Stimulated activated CD8-positive, alpha-beta memory T cell treated with anti-CD3 and anti-CD28 coated beads, Interleukin-7, amount 100 ng/mL, for 48 hours (primary cell): ENCODE measurements at places on chromosomes 5 and 9.

DNA sequence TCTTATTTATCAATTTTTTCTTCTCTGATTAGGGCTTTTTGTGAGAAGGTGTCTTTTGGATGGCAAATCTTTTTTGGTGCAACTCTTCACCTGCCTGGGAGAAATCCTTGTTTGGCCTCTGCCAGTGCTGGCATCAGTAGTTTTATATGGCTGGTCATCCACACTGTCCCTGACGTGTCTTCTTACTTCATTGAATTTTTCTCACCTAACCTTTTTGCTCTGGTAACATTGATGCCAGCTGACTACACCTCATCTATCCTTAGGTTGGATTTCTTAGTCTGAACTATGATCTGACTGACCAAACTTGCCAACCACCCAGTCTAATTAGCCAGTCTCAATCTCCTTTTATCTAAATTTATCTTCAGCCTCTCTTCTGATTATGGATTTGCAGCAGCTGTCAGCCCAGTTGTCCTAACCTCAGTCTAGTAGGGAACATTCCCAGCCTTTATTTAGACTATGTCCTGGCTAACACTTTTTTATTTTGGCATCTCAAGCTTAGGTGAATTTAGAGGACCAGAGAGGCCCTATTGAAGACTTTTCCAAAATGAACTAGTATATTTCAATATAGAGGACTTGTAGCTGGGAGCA is 10.6 kb upstream of the TMEM38B start:
- no peak for DNase-seq

GRCh38 chr5:151067632-151068432 is 13.0 kb downstream of the TNIP1 start:
- DNase-seq = no peak

- DNase-seq = no peak
Observed at GRCh38 chr9:21883642-21884041, 81.2 kb downstream of the MTAP start.

DNA sequence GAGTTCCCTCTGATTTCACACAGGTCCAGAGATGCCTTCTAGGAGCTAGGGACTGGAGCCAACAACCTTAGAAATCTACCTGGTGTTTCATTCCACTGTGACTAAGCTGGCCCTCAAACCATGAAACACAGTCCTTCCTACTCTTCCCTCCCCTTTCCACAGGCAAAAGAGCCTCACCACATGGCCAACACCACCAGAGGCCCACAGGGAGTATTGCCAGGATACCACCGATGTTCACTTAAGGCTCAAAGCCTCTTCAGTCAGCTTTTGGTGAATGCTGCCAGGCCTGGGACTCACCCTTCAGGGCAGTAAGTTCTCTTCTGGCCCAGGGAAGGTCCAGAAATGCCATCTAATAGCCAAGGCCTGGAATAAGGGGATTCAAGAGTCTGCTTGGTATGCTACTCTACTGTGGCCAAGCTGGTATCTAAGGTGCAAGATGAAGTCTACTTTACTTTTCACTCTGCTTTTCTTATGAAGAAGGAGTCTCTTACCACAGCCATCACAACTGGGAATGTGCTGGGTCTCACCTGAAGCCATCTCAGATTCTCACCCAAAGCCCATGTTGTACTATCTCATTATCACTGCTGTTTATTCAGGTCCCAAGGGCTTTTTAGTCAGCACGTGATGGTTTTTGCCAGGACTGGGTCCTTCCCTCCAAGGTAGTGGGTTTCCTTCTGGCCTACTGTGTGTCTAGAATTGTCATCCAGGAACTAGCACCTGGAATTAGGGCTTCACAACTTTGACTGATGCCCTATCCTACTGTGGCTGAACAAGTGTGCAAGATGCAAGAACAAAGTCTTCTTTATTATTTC is 1018.4 kb downstream of the TAF11L14 start:
- DNase-seq = no peak

- DNase-seq = no peak
Observed at GRCh38 chr5:38060354-38060753, 198.0 kb upstream of the EGFLAM start.

GRCh38 chr5:160390787-160391696 is 8.8 kb downstream of the FAM200C start:
- DNase-seq = no peak

DNA sequence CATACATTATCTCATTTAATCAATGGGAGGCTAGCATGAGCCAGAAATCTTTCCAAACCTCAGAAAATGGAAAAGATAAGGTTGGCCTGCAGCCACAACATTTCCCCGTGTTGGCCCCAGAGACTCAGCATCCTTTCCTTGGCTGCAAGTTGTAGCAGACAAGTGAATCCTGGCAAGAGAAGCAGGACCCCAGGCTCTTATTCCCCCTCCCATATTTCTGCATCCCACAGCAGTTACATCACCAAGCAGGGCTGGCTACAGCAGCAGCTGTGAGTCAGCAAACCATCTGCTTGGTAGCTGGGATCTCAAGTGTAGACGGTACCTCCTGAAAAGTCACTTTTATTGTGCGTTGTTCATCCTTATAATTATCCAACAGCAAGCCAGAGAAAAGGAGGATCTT is 212.4 kb downstream of the GNA14 start:
- no peak for DNase-seq
